ENCODE measurements at places on chromosomes 6 and 20. TPM values are rescaled to one million over a fixed set of nuclear protein-coding genes. Genes with fewer than 3 reads are reported as not detected.

DNA sequence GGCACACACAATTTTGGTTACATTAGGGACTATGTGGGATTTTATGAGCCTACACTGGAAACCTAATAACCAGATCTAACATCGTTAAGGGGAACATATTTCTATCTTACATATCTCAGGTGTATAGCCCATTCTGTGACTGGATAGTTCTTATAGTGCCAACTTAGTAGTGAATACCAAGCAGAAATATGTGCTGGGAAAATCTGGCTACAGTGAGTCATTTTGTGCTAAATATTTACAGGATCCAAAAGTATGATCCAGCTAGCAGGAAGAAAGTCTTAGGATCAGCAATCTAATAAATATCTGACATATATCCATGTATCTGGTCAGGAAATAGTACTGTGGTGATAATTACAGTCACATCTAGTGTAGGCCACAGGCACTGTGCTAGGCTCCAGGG, 94.6 kb upstream of the INSM1 start:
- no peaks in the 10 kb centered on the region for H3K36me3 ChIP-seq
- DNase-seq = no peak
- peaks cover 4% of the 10 kb centered on the region for H3K4me1 ChIP-seq
- no peaks in the 10 kb centered on the region for H3K27me3 ChIP-seq
- H3K27ac ChIP-seq = no peak overlapping the region

DNA sequence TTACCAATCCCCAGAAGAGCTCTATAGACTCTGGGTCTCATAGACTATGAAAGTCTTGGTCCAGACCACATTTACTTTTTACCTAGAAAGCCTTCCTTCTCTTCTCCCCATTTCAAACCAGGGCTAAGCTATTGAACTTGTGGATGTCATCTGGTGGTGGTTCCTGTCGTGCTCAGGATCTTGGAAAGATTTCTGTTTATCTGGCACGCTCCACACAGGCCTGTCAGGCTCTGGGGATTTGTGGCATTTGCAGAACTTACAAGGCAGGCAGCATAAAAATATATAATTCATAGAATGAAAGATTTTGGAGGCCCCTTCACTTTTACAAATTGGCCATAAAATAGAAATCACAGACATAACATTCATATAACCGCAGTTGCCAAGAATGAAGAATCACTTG, 188.1 kb downstream of the UST start:
- H3K4me3 ChIP-seq = no peak overlapping the region
- no peak overlapping the region for H3K27ac ChIP-seq
- H3K4me1 ChIP-seq = no peaks in the 10 kb centered on the region
- no peaks in the 10 kb centered on the region for H3K36me3 ChIP-seq
- DNase-seq = no peak

- H3K27ac ChIP-seq = no peak overlapping the region
- no peaks in the 10 kb centered on the region for H3K27me3 ChIP-seq
- no peaks in the 10 kb centered on the region for H3K4me1 ChIP-seq
- no peak overlapping the region for H3K4me3 ChIP-seq
- H3K36me3 ChIP-seq = no peaks in the 10 kb centered on the region
- no peak for DNase-seq
These were observed 177.3 kb downstream of the PRL start for GRCh38 chr6:22119500-22119899.

GRCh38 chr6:4412488-4412887, 277.1 kb upstream of the ECI2 start:
- H3K4me1 ChIP-seq = no peaks in the 10 kb centered on the region
- H3K36me3 ChIP-seq = no peaks in the 10 kb centered on the region
- H3K27me3 ChIP-seq = no peaks in the 10 kb centered on the region
- DNase-seq = no peak
- no peak overlapping the region for H3K27ac ChIP-seq

- no peak overlapping the region for H3K27ac ChIP-seq
- no peaks in the 10 kb centered on the region for H3K4me1 ChIP-seq
- H3K27me3 ChIP-seq = no peaks in the 10 kb centered on the region
- H3K4me3 ChIP-seq = no peak overlapping the region
- H3K36me3 ChIP-seq = no peaks in the 10 kb centered on the region
These were observed 96.7 kb downstream of the CD109 start for GRCh38 chr6:73792738-73793137.

- peak overlapping the region; percentile 20 for H3K4me3 ChIP-seq
- DNase-seq = no peak
- H3K27ac ChIP-seq = peak overlapping the region; percentile 92
- no peaks in the 10 kb centered on the region for H3K36me3 ChIP-seq
- peaks cover 29% of the 10 kb centered on the region for H3K4me1 ChIP-seq
These were observed 37.0 kb upstream of the IER3 start for GRCh38 chr6:30781395-30781742.

The GID8 gene
- polyA plus RNA-seq = 43.7 TPM

The ANGPT4 gene
- polyA plus RNA-seq = 0.50 TPM

The C2 gene
- 10.8 TPM for polyA plus RNA-seq

The NKAIN2 gene
- polyA plus RNA-seq = 55.0 TPM

The TSBP1 gene
- 0.27 TPM for polyA plus RNA-seq

The PTGIS gene
- 15.8 TPM for polyA plus RNA-seq
